ENCODE measurements at places on chromosomes 3 and 15. TPM values are rescaled to one million over a fixed set of nuclear protein-coding genes. Genes with fewer than 3 reads are reported as not detected.

The PLSCR2 gene
- total RNA-seq: not detected

The GRK7 gene
- not detected for total RNA-seq

The TLR9 gene
- 0.74 TPM for total RNA-seq

The RASGRF1 gene
- not detected for total RNA-seq

Measured in activated CD4-positive, alpha-beta T cell treated with anti-CD3 and anti-CD28 coated beads for 36 hours (primary cell).